ENCODE measurements at places on chromosomes 12 and 14.

DNA sequence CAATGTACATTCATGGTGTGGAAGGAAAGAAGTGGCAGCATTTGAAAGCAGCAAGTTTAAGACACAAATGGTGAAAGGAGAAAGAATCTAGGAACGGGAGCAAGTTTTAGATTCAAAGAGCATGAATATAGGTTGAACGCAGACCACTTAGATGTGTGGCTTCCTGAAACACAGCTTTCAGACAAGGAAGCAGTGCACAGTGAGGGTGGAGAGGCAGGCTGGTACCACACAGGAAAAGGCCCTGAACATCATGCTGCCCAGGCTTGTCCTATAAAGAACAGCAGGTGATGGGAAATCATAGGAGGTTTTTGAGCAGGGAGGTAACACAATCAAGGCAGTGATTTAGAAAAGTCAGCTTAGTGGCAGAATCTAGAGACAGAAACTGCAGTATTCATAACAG lies 35.6 kb downstream of the GNS start:
- no peak for DNase-seq

DNA sequence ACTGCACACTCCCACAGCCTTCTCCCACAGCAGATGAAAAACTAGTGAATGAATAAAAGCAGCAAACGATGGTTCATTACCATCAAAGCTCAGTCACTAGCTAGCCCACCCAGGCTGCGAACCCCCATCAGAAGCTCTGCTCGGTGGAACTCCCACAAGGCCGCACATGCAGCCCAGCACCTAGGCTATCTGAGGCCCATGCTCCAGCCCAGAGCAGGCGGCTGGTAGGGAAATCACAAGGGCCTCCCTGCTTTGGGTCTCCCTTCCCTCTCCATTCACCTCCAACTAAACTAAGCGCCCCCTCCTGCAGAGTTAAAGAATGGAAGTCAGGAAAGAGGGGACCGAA lies 69.0 kb downstream of the ITPK1 start:
- DNase-seq, result no peak

DNA sequence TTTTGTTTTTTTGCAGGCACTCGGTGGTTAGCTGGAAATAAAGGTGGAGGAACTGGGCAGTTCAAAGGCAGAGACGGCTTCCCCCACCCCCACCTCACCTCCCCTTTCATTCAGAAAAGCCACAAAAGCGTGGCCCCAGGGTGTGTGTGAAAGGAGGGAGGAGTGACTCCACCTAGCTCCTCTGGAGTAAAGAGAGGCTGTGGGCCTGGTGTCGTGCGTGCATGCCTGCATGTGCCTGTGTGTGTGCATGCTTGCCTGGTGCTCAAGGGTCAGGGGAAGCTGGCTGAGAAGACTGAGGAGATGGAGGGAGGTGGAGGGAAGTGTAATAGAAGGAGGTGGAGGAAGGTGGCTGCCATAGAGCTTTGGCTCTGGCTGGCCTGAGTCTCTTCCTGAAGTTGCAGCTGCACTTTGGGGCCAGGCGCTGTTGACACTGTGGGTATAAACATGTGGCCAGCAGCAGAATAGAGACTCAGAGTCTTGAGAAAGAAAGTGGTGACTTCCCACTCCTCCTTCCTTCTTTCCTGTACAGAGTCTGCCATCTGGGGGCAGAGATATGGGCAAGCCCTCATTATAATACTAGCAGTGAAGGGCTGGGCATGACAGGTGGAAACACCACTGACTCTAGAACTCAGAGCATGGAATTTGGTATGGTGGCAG lies 36.9 kb upstream of the SINHCAF start:
- no peak for DNase-seq

GRCh38 chr12:103928682-103929045 lies 1.5 kb upstream of the HSP90B1 start:
- no peak for DNase-seq

GRCh38 chr12:93109551-93110203 lies 180.6 kb upstream of the EEA1 start:
- no peak for DNase-seq

GRCh38 chr14:55610713-55611370 lies 30.8 kb downstream of the KTN1 start:
- DNase-seq, result no peak

GRCh38 chr14:59333668-59334067 lies 131.5 kb downstream of the GPR135 start:
- DNase-seq, result no peak

DNA sequence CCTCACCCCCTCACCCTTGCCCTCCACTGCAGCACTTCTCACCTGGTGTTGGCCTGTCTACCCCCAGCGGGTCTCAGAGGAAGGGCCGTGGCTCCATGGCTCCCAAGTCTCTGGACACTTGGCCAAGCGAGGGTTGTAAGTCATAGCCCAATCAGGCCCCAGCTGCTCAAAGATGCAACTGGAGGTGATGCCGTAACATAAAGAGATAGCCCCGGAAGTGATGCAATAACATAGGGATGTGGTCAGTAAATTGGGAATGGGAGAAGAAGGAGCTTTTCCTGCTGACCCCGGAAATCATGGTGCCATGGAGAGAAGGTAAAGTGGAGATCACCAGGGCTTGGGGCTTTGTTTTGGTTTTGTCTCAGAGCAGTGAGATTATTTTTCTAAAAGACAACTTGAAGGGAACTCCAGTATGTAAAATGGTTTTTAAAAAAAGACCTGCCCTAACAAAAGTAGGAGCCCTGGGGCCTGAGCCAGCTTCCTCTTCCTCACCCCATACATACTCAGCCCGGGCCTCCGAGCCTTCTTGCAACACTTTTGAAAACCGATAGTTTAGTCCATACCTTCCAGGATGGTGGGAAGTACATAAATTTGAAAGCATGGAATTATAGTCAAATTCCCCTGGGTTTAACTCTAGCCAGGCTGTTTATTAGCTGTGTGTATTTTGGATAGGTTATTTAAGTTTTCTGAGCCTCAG lies 212.5 kb downstream of the CRADD start:
- no peak for DNase-seq

- no peak for DNase-seq
Measured at GRCh38 chr12:125280482-125281377, 215.5 kb downstream of the AACS start.

DNA sequence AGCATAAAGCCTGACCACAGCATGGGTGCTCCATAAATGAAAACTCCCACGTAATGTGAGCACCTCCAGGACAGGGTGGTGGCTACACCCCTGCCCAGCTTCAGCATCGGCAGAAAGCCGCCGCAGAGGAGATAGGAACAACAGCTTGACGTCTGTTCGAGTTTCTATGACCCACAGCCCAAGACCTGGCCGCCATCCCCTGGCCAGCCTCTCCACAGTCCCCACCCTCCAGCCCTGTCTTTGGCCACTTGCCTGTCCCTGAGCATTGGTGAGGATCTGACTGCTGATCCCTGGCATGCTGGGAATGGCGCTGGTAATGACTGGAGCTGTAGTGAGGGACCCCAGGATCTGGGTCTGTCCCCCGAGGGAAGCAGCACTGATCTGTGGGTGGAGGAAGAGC lies 21.3 kb downstream of the POU6F1 start:
- no peak for DNase-seq

DNA sequence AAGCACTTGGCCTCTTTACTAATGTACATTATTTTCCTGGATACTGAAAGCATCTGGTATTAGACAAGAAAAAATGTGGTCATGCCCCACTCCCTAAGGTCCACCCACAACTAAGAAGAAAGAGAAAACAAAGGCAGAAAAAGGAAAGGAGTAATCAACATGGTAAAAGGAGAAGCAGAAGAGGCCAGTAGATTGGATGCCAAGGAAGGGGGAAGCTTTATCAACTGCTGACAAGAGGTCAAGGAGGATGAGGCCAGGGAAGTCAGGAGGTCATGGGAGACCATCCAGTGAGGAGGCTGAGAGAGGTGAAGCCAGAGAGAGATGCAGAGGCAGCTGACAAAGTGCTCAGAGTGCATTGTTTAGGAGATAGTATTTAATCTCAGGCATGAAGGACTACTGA lies 383.5 kb downstream of the ZFP36L1 start:
- DNase-seq, result no peak

GRCh38 chr12:66164349-66164821 lies 5.4 kb downstream of the TMBIM4 start:
- no peak for DNase-seq

- DNase-seq, result no peak
Measured at GRCh38 chr12:111616177-111616623, 17.1 kb upstream of the ATXN2 start.

DNA sequence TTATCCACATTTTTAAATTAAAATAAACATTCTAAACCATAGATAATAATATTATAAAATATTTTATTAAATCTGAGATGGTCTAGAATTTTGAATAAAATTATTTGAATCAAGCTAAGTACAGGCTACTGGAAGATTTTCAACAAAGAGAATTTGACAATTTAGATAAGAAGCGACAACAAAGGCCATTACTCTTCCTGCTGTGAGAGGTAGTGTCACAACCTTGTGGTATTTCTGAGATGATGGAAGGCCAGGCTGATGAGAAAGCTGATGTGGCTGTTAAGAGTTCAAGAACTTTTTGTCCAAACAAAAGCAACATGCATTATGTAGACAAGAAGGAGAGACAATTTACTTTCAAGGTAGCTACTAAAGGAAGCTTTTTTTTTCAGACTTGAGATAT lies 43.7 kb upstream of the CNTN1 start:
- DNase-seq, result no peak

DNA sequence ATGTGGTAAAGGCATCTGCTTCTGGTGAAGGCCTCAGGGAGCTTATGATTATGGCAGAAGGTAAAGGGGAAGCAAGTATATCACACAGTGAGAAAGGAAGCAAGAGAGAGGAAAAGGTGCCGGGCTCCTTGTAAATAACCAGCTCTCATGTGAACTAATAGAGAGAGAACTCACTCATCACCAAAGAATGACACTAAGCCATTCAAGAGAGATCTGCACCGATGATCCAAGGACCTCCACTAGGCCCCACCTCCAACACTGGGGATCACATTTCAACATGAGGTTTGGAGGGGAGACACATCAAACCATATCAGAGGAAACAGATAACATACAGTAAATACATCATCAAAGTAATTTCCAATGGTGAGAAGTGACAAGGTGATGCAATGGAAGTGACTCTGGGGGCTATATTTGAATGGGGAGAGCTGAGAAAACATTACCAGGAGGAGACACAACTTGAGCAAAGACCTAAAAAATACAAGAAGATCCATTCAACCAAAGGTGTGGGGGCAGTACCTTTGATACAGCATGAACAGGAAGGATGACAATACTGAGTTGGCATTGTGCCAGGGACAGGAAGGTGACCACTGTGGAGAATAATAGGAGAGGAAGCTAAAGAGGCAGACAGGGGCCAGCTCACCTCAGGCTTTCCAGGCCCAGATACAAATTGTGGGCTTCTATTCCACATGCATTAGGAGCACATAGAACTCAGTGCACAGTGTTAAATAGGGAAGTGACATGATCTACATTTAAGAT lies 134.4 kb upstream of the GRIP1 start:
- no peak for DNase-seq

- no peak for DNase-seq
Measured at GRCh38 chr14:72775923-72776554, 117.9 kb downstream of the DPF3 start.

- no peak for DNase-seq
Measured at GRCh38 chr14:96512122-96512521, 9.9 kb downstream of the PAPOLA start.

DNA sequence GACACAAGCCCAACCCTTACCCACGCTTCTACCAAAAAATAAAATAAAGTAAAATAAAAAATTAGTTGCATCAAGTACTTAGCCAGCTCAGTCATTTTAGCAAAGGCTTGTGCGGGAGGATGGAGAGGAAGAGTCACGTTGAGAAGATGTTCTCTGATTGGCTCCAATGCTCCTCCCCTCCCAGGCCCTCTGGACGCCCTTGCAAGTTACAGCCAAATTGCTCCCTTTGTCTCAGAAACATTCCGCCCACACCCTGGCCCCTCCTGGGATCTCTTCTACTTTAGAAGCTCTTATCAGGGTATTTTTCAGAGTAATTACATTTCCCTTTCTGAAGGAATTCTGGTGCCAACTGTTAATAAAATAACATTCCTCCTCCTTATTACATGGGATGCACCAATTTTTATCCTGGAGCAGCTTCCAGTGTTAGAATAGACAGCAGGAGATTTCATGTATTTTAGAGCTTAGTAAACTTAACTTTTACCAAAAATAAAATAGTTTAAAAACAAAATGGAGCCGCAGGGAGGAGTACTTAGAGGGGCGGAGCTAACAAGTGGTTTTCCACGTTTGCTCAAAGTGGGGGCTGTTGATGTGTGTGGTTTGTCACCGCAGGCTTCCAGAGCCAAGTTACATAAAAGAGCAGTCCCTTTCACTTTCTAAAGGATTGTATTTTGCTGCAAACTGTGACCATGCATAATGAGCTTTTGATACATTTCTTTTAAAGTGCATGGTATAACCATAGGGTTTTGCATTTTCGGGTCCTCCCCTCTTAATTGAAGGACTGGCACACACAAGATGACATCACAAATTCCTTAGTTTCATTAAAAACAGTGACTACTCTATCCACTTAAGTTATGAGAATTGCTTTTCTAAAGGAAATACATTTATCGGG lies 71.7 kb upstream of the RAP1B start:
- DNase-seq, result peak; percentile 19

DNA sequence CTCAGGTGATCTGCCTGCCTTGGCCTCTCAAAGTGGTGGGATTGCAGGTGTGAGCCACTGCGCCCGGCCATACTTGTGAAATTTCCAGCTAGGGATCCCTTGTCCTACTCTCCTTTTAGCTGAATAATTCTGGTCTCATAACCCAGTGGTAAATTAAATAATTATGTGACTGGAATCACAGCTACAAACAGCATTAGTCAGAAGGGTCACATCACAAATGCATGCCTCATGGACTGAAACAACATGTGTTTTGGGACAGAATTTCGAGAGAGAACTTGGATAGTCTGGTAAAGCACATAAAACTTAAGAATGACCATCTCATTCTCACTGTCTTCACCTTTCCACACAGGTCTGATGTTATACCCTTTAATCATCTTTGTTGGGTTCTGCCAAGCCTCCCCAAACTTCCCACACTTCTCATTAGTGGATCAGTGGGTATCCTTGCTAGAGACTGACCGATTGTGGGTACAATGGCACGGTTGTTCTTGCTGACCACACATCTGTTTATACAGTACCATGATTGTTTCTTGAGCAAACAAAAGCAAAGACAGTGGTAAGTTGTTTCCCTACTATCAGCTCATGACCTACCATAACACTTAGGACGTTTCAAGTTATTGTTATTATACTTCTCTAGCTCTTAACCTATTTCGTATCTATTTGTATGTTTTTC lies 5.1 kb downstream of the GPRC5D start:
- DNase-seq, result no peak

DNA sequence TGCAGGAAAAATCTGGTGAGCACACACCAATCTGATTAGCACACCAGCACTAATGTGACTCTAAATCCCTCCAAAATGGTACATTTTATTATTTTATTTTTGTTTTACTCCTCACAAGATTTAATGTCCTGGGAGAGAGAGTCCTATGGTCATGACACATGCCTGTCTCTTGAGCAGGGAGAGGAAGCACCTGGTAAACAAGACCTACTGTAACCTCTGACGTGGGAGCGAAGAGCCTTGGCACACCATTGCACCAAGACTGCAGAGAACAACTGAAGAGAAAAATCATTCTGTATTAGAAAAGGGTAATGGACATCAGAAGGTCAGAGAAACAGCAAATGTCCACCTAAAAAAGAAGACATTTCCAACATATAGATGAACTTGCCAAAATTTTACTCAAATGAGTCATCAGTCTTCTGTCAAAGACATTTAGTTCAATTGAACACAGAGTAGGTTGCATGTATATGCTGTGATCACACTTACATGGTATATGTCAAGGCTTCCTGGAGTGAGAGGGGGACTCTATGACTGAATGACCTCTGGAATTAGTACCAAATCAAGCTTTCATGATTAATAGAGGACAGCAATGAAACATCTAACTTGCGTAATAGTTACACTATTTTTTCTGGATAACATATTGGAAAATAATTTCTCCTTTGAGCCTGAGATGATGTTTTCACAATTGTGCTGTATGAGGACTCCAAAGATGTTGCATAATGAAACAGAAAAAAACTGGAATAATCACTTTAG lies 186.9 kb upstream of the FLRT2 start:
- no peak for DNase-seq

Measured in activated naive CD4-positive, alpha-beta T cell (primary cell).